CD8-positive, alpha-beta memory T cell (primary cell): ENCODE measurements at places on chromosomes 3 and 15.

DNA sequence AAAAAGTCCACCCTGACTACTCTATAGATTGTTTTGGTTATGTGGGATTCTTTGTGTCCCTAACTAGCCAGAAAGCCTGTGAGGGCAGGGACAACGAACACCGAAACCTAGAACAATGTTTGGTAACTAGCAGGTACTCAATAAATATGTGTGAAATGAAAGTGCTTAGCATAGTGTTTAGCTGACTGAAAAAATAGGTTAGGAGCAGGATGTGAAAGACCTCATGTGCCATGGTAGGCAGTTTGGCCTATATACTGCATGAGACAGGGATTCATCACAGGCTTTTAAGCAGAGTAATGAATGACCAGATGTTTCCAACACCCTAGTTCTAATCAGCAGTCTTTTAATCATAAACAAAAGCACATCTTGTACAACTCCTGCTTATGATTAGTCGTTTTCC is 64.2 kb downstream of the MYO5A start:
- DNase-seq: no peak

- no peak for DNase-seq
Observed at GRCh38 chr3:25103391-25103790, 324.7 kb upstream of the RARB start.

DNA sequence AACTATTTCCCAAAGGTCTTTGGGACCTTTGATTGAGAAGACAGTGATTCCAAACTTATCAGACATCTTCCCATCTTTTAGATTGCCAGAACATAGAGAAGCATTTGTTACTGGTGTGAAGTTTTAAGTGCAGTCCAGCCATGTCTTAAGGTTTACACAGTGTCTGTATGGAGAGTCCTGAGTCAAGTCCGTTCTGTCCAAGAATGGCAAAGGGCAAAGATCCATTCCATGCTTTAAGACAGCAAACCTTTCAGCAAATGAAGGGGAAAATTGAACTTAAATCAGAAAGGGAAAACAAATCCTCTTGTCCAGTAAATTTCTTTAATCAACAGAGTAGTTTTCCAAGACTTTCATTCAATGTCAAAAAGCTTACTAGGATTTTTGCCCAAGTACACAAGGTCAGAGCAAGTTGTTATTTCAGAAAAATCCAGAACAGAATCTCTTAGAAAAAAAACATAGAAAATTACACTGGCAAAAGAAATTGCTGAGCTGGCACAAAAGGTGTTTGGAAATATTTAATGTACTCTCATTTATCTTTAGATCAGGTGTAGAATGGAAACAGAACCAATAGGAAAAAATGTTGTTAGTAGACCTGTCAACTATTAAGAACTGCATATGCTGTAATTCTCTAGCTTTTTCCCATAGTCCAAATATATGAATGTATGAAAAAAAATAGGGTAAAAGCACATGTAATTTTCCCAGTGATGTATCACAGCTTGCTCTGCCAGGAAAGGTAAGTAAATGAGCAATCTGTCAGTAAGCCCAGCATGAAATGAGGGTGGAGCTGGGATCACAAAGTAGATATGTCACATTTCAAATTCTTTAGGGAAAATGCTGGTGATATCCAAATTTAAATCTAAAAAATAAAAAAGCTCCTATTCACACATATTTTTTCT is 1099.9 kb downstream of the TUSC7 start:
- no peak for DNase-seq

- DNase-seq: no peak
Observed at GRCh38 chr3:24367664-24368264, 126.9 kb downstream of the THRB start.

GRCh38 chr3:172678068-172678467 is 32.8 kb downstream of the NCEH1 start:
- DNase-seq: no peak

- DNase-seq: no peak
Observed at GRCh38 chr3:181076558-181076957, 87.0 kb upstream of the DNAJC19 start.

DNA sequence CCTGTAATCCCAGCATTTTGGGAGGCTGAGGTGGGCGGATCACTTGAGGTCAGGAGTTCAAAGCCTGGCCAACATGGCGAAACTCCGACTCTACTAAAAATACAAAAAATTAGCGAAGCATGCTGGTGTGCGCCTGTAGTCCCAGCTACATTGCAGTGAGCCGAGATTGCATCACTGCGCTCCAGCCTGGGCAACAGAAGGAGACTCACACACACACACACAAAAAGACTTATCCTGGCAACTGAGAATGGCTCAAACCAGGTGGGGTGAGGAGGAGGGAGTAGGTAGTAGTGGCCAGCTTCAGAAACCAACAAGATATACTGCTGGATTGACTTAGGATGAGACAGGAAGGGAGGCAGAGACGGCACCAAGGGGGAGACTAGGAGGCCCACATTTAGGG is 53.4 kb upstream of the APEH start:
- DNase-seq: no peak

DNA sequence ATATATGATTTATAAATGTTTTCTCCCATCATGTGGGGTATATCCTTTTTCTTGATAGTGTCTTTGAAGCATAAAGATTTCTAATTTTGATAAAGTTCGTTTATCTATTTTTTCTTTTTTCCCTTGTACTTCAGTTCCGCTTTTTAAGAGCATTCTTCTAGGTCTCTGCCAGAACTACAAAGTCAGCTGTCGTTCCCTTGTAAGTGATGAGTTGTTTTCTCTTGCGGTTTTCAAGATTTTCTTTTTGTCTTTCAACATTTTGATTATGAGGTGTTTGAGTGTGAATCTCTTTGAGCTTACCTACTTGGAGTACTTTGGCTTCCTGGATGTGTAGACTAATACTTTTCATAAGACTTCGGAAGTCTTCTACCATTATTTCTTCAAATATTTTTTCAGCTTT is 9.3 kb upstream of the PRICKLE2 start:
- no peak for DNase-seq

DNA sequence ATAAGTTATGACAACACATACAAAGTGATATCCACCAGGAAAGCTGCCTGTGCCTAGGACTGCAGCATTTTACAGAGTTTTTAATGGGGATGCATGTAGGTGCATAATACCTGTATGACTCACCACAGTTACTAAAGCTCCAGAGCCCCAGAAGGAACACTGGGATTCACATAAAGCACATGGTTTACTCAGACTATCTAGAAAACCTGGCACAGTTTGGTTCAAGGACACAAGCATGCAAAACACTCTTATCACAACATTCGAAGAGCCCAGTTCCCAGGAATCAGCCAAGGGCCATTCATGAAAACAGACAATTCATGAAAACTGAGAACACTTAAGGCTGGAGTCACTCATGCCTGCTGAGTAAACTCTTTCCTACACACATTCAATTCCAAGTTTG is 261.0 kb downstream of the PYDC2 start:
- DNase-seq: no peak

GRCh38 chr15:31157644-31158069 is 56.1 kb upstream of the TRPM1 start:
- no peak for DNase-seq

DNA sequence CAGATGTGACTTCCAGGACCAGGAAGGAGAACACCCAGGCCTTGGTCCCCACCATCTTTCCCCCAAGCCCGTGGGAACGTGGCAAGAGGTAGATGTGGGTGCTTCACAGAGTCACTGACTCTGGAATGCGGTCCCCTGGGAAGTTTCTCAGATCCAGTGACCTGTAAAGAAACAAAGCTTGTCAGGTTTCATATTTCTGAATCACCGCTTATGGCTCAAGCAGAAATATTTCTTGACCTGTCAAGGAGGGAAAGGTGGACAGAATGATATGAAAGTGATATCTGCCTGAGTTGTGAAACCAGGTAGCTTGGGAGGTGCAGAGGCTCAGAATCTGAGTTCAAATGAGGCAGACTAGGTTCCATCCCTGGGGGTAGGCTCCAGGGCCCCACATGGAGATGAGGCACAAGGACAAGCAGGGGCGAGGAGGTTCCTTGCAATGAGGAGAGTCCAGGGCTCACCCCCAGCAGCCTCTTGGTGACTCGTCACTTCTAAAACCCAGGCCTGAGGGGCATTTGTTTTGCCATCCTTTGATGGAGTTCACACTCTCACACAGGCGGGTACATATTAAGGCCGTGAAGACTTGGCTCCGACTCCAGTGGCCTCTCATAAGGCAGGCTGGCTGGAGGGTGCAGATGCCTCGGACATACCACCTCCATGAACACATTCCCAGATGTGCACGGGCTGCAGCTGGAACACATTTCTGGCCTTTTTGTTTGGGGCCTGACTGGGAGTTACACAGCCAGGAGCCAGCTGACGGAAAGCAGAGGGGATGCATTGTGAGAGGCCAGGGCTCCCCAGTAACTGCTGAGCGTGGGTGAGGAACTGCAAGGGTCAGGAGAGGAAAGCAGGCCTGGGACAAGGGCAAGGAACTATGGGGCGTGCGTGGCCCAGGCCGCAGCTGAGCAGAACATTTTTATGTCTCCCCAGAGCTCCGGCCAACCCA is 1.3 kb downstream of the CILP start:
- no peak for DNase-seq

DNA sequence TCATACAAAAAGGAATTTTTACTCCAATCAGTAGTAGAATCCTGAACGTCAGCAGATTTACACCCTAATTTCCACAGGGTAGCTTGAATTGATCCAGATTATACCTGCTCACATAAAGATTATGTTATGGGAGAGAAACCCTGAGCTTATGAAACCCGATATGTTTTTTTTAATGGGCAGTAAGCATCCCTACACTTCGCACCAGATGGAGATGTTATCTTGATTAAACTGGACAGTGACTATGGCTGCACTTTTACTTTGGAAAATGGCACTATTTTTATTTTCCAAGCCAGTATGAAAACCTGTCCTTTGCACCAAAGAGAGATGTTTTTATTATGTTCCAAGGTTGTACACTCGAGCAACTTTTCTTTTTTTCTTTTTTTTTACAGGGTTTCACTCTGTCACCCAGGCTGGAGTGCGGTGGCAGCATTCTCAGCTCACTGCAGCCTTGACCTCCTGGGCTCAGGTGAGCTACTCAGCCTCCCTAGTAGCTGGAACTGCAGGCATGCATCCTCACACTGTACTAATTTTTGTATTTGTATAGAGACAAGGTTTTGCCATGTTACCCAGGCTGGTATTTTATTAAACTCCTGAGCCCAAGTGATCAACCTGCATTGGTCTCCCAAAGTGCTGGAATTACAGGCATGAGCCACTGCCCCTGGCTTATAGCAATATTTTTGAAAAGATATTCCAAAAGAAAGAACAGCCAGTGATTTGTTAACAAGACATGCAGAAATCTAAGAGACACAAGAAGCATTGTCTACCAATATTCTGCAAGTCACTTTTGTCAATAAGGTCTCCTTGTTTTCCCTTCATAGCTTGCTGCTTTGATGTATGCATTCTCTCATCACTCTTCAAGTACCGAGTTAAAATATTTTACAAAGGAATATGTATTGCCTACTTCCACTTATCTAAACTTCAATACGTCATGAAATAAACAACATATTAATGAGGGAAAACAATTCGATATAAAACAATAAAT is 1412.6 kb downstream of the ZPLD1 start:
- DNase-seq: no peak

- DNase-seq: no peak
Observed at GRCh38 chr15:74333662-74334061, 33.8 kb downstream of the CYP11A1 start.

DNA sequence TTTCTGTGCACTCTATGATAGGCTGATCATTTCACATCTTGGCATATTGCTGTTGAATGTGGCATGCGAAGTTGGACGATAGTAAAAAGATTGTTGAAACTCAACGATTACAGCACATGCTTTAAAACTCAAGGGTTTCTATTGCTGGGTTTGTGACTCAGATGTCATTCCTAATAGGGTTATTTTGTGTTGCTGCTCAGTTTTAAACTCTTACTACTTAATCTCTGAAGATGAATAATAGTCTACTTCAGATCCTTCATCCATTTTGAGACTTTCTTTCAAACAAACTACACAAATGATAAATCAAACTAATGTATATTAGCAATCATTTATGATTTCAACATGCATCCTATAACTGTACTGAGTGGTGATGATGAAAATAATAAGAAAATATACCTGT is 71.3 kb upstream of the MBNL1 start:
- DNase-seq: no peak

DNA sequence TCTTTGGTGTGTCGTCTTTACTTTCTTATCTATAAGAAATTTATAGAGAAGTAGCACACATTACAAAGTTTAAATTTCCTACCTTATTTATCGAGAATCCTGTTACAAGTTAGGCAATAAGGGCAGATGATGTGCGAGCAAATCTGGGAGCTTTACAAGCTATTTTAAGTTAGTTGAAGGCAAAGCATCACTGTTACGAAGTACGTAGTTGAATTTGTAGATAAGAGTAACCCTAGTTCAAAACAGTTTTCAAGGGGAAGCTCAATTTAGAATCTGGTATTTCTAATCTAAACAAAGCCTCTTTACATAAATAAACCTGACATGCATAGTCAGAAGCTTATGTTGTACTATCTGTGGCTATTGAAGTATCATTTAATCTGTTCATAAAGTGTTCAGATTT is 8.4 kb downstream of the KBTBD8 start:
- no peak for DNase-seq

DNA sequence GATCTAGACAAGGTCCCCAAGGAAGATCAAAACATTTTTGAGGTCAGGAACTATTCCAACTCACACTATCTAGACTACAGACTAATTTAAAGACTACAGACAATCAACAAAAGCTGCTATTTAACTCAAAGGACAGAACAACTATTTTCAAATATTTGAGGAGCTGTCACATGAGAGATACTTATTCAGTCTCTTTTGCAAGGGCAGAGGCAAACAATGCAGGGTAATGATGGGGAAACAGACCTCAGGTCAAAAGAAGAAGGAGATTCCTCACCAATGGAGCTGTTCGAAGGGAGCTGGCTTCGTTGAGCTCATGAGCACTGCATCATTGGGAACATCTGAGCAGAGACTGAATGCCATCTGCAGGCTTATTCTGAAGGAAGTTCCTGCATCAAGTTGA is 231.9 kb downstream of the DTWD1 start:
- DNase-seq: no peak

GRCh38 chr15:101267320-101268104 is 9.8 kb downstream of the SELENOS start:
- no peak for DNase-seq

- no peak for DNase-seq
Observed at GRCh38 chr3:107668416-107668815, 145.7 kb downstream of the BBX start.

GRCh38 chr3:186683979-186684378 is 18.2 kb downstream of the HRG start:
- DNase-seq: no peak
